Stimulated activated CD4-positive, alpha-beta T cell treated with anti-CD3 and anti-CD28 coated beads, Interleukin-12 subunit alpha, Interleukin-12 subunit beta, amount 100 ng/mL, for 4 hours (primary cell): ENCODE measurements at places on chromosomes 4 and X.

DNA sequence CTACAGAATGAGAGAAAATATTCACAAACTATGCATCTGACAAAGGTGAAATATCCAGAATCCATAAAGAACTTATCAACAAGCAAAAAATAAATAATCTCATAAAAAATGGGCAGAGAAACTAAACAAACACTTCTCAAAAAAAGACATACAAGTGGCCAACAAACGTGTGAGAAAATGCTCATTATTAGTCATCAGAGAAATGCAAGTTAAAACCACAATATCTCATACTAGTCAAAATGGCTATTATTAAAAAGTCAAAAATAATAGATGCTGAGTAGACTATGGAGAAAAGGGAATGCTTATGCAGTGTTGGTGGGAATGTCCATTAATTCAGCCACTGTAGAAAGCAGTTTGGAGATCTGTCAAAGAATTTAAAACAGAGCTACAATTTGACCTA, 533.3 kb downstream of the TMA16 start:
- DNase-seq, result no peak

GRCh38 chrX:9656277-9656676, 109.4 kb downstream of the GPR143 start:
- no peak for DNase-seq

GRCh38 chrX:2488621-2489285, 12.0 kb downstream of the DHRSX start:
- DNase-seq, result no peak

GRCh38 chrX:110965409-110966090, 130.4 kb upstream of the PAK3 start:
- no peak for DNase-seq

DNA sequence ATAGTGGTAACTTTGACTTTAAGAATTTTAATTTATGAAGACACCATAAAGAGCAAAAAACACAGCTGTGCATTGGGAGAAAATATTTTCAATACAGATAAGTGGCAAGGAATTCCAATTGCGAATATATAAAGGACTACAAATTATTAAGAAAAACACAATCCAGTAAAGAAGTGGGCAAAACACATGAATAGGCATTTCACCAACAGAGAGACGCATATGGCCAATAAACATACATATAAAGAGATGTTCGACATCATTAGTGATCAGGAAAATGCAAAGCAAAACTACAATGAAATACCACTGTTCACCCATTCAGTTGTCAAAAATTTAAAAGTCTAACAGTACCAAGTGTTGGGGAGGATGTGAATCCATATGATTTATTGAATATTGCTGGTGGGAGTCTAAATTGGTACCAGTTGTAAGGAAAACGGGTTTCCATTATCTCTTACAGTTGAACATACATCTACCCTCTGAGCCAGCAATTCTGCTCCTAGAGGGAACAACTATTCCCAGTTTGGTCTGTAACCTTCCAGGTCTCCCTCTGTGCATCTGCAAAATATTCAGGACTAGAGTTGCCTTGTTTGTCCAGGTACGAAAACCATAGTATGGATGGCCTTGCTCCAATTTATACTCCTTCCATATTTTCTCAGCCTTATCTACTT, 1.7 kb upstream of the MPP1 start:
- DNase-seq, result no peak

- no peak for DNase-seq
These were observed 79.2 kb downstream of the TMEM164 start for GRCh38 chrX:110082161-110082560.

DNA sequence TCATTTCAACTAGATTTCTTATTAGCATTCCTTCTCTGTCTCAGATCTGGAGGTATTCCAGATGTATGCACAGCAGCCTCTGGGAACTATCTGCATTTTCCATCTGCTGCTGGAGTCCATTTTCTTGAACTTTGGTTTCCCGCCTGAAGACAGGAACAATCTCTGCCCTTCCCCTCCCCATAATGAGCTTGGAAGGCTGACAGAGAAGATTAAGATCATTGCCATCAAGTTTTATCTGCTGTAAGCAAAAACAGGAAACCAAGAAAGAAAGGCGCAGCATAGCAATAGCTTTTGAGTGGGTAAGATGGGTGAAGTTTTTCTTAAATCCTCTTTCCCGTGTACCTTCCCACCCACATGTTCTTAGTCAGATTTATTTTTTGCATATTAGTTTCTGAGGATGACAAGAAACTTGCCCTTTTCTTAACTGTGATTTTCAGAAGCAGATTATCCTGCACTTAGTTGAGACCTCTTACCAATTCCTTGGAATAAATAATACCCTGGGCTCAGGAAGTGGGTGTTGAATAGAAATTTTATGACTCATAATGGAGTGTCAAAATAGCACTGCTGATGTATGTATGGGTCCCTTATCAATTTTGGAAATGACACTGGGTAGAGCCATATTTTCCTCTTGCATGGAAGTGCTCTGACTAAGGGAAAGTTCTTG, 78.3 kb downstream of the CT47B1 start:
- no peak for DNase-seq

DNA sequence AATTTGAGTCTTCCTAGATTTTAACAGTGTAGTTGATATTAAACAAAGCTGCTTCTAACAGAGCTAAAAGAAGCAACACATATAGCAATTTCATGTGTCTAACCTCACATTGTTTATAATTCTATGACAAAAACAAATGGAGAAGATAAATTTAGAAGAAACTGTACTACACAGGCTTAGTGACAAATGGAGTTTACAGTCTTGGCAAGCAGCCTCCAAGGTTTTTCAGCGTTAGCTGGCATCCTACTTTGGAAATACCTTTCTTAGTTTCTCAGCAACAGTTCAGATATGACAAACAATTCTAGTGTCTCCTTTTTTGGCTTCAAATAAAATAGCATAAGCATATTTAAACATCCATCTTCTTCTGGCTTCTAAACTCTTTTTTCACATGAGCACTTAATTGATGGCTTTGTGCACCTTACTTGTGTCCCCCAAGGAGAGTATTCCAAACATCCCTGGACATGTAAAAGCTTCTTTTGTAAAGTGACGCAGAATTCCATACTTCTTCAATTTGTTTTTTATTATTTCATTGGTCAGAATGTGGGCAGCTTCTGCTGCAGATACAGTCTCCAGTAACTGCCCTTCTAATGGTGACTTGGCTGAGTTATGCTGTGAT, 249.8 kb downstream of the ANTXR2 start:
- no peak for DNase-seq

- DNase-seq, result no peak
These were observed 1.3 kb upstream of the ITM2A start for GRCh38 chrX:79368441-79368840.

GRCh38 chr4:4341861-4342650, 44.8 kb upstream of the NSG1 start:
- no peak for DNase-seq

GRCh38 chrX:11702420-11702819, 36.7 kb upstream of the ARHGAP6 start:
- DNase-seq, result no peak

DNA sequence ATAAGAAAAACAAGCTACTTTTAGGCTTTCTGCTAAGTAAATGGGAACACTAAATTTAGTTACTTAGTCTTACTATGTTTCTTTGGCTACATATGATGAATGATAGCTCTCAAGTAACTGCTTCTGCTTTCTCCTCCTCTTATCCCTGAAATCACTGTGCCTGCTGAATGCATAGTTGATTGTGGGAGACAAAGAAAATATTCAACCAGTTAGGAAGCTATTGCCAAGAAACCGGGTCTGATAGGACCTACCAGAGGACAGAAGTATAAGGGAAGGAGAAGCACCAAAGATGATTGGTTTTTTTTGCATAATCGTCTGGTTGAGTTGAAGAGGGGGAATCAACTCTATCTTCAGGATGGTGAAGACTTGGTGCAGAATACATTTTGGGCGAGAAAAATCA, 28.0 kb upstream of the NDUFC1 start:
- DNase-seq, result no peak

- DNase-seq, result no peak
These were observed 353.1 kb upstream of the NR3C2 start for GRCh38 chr4:148795156-148795864.

DNA sequence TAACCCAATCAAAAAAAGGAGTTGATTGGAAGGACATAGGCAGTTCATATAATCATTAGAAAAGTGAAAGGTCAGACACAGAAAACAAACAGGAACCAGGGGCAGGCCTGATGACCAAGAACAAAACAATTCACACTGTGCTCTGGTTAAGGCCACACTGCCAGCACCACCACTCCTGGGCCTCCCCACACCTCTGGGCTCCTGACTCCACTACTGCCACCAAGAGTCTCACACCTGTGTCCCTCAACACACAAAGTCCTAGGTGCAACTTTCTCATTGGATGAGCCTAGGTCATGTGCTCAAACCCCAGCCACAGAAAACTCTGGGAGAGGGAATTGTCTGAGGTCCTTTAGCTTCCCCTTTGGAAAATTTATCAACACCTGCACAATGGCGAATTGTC, 11.1 kb upstream of the FAM9C start:
- no peak for DNase-seq

DNA sequence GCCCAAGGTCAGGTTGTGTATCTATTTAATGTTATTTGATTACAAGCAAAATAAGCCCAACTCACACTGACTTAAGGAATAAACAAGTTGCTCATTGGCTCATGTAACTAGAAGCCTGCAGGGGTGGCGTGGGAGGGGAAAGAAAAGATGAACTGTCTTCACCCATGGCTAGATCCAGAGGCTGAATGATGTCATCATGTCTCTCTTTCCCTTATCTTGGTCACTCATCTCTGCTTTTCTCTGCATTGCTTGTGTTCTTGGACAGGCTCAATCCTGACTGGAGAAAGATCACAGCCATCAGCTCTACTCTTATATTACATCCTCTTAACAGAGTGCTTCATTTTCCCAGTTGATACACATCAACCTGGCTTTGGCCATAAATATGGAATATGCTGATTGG, 290.0 kb upstream of the DIAPH2 start:
- no peak for DNase-seq

GRCh38 chr4:78566834-78567499, 15.4 kb downstream of the ANXA3 start:
- DNase-seq, result no peak

GRCh38 chr4:144948421-144948820, 149.6 kb downstream of the ANAPC10 start:
- DNase-seq, result no peak

- DNase-seq, result no peak
These were observed 73.2 kb downstream of the SORBS2 start for GRCh38 chr4:185738820-185739219.

GRCh38 chr4:151548708-151549107, 139.7 kb downstream of the FHIP1A start:
- no peak for DNase-seq

- DNase-seq, result no peak
These were observed 77.0 kb downstream of the COQ2 start for GRCh38 chr4:83207497-83208101.

- DNase-seq, result no peak
These were observed 9.9 kb upstream of the PITX2 start for GRCh38 chr4:110632506-110633357.

DNA sequence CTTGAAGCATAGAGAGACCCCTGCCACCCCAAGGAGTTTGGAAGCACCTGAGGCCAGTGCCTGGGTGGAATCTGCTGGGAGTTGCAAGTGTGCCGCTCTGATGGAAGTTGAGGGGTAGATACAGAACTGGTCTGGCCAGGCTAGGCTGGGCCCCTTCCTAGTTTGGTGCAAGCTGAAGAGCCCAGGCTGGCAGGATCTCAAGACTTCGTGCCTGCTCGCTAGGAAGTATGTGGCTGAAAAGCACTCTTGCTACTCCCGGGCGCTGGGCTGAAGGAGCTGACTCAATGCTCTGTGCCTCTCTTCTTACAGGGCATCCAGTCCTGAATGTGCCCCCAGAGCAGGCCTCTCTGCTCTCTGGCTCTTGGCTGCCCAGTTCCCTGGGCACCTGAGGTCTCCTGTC, 51.7 kb upstream of the PJA1 start:
- DNase-seq, result no peak

DNA sequence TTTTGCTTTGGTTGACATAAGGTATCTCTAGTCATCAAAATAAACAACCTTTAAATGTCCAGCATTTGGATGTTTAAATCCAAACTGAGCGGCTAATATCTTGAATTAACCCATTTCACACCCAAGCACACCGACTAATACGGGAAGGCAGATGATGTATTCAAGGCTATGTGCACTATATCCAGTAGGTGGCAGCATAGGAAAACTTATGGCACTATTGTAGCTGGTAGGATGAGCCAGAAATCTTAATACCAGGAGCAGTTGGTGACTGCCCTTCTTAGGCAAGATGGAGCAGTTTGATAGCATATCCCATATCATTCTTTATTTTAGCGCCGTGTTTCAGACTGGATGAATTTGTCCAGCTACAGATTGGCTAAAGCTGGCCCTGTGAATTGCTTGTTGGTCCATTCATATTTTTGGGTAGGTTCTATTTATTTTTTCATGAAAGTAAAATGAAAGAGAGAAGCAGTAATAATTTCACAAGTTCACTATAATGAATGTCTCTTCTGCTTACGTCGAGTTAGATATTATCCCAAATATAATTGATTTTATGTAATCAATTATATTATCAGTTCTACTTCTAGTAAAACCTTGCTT, 24.4 kb downstream of the UCHL1 start:
- DNase-seq, result no peak

DNA sequence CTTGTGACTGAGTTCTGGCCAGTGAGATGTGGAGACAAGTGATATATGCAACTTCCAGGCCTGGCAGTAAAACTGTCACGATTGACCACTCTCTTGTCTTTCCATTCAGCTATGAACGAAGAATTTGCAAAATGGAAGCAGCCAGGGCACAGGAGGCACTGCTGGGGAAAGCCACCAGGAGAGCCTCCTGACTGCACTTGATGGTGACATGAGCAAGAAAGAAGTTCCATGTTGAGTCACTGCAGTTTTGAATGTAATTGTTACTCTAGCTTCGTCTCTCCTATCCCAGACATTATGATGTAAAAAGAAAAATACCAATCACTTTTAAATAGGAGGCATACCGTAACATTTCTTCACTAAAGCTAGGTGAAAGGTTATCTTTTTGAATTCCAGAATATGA, 32.4 kb upstream of the ZCCHC4 start:
- DNase-seq, result no peak

DNA sequence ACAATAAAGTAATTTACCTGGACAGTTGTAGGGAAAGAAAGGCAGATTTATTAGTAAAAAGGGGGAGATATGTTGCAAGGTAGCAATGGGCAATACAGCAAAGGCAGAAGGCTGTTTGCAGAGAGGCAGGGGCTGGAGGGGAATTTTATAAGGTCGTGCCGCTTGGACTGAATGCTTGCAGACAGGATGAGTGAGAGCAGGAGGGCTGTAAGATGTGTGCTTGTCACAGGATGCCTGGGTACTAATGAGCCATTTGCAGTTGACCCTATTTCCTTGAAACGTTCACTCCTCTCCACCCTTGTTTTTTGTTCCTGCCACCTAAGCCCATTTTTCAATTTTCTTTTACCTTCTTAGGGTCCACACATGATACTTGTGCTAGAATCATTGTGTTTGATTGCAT, 214.7 kb downstream of the TRAM1L1 start:
- no peak for DNase-seq

GRCh38 chr4:111449657-111450056, 695.6 kb upstream of the FAM241A start:
- no peak for DNase-seq

- no peak for DNase-seq
These were observed 47.2 kb downstream of the BCOR start for GRCh38 chrX:40050532-40050931.

- no peak for DNase-seq
These were observed 10.2 kb downstream of the DUSP9 start for GRCh38 chrX:153657161-153657560.
